ENCODE measurements at places on chromosomes 7 and 10. TPM values are rescaled to one million over a fixed set of nuclear protein-coding genes. Genes with fewer than 3 reads are reported as not detected.

Gene CALCR
- not detected for total RNA-seq

Gene LRRN3
- 7.4 TPM for total RNA-seq

Gene OGDHL
- 0.26 TPM for total RNA-seq

Gene LEP
- 0.17 TPM for total RNA-seq

Gene AEBP1
- total RNA-seq = 333 TPM

Gene SLC16A9
- 2.5 TPM for total RNA-seq

Gene FANK1
- total RNA-seq = 12.4 TPM

Gene INHBA
- total RNA-seq = 67.4 TPM

Gene ATOH7
- total RNA-seq = not detected

Gene APBB1IP
- total RNA-seq = 0.26 TPM
